Right forelimb (tissue), 1 donor: ENCODE measurements at places on chromosomes 11 and 22.

GRCh38 chr11:28383456-28383855 lies 275.3 kb downstream of the METTL15 start:
- no peak for DNase-seq

GRCh38 chr11:65488273-65489034 lies 10.4 kb upstream of the MALAT1 start:
- no peak for DNase-seq

GRCh38 chr11:65089621-65090020 lies 5.6 kb downstream of the ZFPL1 start:
- DNase-seq, result no peak

- DNase-seq, result peak; percentile 80
Measured at GRCh38 chr11:15112131-15112541, 2.6 kb upstream of the INSC start.

- DNase-seq, result peak; percentile 82
Measured at GRCh38 chr11:2713661-2714462, 14.1 kb upstream of the KCNQ1OT1 start.

DNA sequence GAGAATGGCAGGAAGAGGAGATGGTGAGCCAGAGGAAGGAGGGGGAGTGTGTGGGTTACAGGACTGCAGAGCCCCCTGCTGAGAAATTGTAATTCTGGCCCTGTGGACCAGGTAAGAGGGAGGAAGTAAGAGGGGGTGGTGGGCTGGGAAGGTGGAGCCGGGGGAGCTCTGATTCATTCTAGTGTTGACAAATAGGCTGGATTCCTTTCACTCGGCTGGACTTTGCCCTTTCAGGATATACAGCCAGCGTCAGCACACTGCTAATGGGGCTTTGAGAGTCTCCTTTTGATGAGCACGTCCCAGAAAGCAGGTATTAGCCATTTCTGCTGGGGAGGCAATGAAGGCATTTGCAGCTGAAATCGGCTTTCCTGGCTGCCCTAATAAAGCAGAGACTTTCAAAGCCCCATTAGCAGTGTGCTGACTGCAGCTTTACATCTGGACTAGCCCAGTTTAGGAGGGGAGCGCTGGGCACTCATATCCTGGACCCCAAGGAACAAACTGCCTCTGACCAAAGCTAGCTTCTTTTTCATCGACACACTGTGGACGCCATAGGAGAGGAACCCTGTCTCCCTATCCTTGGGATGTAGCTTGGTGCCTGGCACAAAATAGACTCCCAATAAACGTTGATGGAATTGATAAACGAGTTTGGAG lies 44.8 kb upstream of the CADM1 start:
- no peak for DNase-seq
